ENCODE measurements at places on chromosomes 3 and 15.

DNA sequence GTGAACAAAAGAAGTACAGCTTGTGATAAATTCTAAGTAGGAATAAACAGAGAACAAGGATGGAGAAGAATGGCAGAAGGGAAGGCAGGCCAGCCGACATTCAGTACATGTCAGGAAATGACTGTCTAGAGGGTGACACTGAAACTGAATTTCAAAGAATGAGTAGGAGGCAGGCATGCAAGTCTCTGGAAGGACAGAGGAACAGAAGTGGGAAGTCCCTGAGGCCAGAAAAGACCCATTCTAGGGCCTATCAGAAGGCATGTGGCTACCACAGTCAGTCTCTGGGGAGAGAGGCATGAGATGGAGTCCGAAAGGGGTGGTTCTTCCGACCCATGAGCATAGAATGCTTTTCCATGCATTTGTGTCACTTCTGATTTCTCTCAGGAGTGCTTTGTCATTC is 243.5 kb upstream of the UBE2E2 start:
- no peak for DNase-seq

DNA sequence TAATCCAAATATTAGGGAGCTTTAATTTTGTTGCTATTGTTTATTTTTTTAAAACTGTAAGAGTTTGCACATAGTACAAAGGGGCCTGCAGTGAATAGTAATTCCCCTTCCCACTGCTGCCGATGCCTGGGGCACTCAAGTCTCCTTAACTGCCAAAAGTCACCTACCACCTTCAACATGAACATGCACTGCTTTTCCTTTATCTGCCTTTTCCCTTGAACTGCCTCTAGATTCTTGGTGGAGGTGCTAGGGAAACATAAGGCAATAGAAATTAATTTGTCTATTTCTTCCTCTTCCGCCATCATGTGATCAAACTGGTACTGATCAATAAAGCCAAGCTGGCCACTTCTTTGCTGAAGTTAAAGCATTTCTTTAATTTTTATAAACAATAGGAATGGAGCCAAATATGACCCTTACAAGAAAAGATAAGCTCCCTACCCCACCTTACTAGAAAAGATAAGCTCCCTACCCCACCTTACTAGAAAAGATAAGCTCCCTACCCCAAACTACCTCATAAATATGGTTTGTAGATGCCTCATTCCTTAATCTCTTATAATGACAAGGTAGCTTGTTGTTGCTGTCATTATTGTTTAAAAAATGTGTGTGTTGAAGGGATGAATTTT is 17.4 kb upstream of the ACAP2 start:
- no peak for DNase-seq

- DNase-seq: no peak
Observed at GRCh38 chr15:78045189-78045588, 32.3 kb downstream of the TBC1D2B start.

DNA sequence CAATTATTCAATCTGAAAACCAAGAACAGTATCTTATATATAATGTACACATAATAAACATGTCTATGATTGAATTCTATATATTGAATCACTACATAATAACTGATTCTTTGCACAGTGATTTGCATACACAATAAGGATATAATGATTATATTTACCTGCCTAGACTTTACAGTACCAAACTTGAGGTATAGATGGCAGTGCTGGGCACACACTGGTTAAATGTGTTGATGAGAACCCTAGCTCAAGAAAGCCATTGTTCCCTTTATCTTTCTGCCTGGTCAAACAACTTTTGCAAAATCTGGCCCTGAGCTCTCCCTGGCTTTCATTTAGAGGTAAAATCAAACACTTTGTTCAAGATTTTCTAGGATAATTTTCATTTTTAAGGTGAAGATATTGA is 697.7 kb downstream of the TUSC7 start:
- peak; percentile 50 for DNase-seq

GRCh38 chr3:175898194-175898593 is 1039.1 kb downstream of the NAALADL2 start:
- DNase-seq: no peak

GRCh38 chr15:95718441-95718840 is 612.1 kb upstream of the NR2F2 start:
- DNase-seq: no peak

GRCh38 chr15:58070801-58071418 is 5.4 kb upstream of the ALDH1A2 start:
- peak; percentile 77 for DNase-seq

DNA sequence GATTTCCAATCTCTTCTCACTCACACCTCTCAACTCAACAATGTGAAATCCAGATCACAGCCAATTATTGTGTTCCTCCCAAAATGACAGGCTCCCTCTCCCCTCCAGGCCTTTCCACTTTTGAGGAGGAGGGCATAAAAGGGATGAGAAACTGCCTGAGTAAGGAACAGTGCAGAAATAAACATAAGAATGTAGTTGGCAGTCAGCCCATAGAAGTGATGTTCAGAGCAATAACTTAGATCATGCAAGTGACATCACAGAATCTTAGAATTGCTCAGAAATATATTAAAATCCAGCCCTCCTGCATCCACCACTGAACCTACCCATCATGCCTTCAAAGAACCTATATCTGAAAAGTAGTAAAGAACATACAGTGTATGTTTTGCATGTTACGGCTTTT is 299.4 kb upstream of the GADL1 start:
- DNase-seq: no peak

DNA sequence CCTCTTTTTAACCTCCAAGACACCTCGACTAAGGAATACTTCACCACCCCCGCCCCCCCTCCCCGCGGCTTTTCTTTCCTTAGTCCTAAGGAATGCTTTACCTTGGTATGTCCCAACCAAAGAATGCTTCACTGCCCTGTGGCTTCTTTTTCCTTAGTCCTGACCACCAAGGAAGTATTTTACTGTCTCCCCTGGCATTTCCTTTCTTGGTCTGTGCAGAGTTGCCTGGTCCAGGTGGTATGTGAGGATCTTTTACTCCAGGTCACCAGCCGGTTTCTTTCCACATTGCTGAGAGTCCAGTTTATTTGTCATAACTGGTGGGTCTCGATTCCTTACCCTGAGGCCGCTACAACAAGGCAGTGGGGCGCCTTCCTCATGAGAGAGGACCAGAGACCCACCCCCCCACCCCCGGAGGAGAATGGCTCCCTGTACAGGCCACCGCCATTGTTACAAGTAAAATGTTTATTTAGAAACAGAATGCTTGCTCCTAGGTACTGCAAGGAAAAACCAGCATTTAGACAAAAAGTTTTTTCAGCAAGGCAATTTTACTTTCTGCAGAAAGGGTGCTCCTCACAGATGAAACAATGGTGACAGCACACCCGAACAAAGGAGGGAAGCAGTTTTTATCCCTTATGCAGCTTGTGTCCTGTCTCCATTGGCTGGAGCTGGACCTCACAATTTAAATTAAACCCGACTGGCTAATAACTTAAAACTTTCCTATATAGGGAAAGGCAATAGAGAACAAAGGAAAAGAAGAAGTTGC is 23.1 kb upstream of the MTHFS start:
- DNase-seq: no peak

- no peak for DNase-seq
Observed at GRCh38 chr3:124322309-124322880, 330.5 kb upstream of the ROPN1 start.

- DNase-seq: no peak
Observed at GRCh38 chr3:21794291-21794690, 43.3 kb upstream of the ZNF385D start.

GRCh38 chr3:8729479-8729878 is 4.1 kb upstream of the CAV3 start:
- DNase-seq: no peak

GRCh38 chr15:79900087-79900486 is 3.3 kb upstream of the MTHFS start:
- DNase-seq: no peak

GRCh38 chr15:68317281-68318007 is 39.9 kb downstream of the FEM1B start:
- no peak for DNase-seq

DNA sequence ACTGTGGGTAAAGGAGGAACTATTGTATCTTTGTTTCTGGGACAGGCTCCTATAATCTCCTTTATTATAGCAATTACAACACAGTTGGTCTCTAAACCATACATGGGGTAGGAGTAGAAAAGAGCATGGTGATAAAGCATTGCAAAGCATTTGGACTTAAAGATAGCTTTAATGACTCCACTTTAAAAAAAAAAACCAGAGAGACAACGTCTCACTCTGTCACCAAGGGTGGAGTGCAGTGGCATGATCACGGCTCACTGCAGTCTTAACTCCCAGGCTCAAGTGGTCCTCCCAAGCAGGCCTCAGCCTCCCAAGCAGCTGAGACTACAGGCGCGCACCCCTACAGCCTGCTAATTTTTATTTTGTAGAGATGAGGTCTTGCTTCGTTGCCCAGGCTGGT is 68.2 kb downstream of the DENND4A start:
- DNase-seq: no peak

DNA sequence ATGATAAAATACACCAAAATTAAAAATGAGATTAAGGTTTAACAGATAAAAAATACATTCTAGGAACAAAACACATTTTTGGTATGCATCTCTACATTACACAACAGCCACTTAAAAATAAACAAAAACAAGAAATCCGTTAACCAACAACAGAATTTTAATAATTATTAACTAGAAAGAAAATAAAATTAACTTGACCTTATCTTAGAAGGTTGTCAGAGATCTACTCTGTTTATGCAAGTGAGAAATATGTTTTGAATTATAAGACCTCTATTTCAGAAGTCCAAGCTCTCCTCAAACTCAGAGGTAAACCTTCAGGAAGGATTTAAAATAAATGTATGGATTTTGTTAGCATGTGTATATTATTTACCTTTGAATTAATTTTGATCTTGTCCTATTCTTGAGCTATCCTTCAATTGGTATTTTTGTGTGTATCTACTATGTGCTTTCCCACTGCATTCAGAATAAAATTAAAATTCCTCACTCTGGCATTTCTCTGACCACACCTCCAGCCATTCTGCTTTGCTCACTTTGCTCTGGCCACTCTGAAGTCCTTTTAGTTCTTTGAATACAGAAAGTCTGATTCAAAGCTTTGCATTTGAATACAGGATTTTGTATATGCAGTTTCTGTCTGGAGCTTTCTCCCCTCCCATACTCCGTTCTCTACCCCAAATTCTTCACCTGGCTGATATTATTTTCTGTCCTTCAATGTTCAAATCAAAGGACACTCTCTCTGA is 352.0 kb downstream of the ZBTB20 start:
- DNase-seq: no peak

- no peak for DNase-seq
Observed at GRCh38 chr3:66379565-66379964, 121.3 kb downstream of the LRIG1 start.

- DNase-seq: no peak
Observed at GRCh38 chr3:135739779-135740178, 225.7 kb upstream of the PPP2R3A start.

DNA sequence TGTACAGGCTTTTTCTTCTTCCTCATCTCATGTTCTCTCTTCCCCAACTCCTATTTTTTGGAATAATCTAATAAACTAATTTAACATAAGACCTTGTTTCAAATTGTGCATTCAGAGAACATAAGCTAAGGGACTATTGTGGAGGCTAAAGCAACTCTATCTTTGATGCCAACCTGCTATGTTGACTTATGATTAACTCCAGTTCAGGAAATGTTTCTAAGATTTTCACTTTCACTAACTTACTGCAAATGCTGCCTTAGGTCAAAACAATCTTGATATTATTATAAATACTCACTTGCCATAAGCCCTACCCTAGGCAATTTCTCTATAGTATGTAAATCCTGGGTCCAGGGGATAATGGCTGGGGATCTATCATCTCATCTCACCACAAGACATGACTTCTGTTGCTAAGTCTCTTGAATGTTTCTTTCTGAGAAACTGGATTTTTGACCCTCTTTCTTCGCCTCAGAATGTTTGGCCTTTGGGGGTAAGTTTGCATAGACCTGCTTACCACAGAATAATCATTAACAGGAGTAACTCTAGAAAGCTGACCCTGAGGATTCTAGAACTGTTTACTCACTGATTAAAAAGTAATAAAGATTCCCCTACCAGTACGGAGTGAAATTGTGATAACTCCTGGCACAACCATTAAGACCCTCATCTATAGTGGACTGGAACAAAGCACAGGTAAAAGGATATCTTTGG is 768.1 kb downstream of the GBE1 start:
- DNase-seq: no peak

- no peak for DNase-seq
Observed at GRCh38 chr3:188071636-188072035, 82.3 kb upstream of the LPP start.

- DNase-seq: no peak
Observed at GRCh38 chr3:169563775-169564059, 99.8 kb downstream of the MECOM start.

DNA sequence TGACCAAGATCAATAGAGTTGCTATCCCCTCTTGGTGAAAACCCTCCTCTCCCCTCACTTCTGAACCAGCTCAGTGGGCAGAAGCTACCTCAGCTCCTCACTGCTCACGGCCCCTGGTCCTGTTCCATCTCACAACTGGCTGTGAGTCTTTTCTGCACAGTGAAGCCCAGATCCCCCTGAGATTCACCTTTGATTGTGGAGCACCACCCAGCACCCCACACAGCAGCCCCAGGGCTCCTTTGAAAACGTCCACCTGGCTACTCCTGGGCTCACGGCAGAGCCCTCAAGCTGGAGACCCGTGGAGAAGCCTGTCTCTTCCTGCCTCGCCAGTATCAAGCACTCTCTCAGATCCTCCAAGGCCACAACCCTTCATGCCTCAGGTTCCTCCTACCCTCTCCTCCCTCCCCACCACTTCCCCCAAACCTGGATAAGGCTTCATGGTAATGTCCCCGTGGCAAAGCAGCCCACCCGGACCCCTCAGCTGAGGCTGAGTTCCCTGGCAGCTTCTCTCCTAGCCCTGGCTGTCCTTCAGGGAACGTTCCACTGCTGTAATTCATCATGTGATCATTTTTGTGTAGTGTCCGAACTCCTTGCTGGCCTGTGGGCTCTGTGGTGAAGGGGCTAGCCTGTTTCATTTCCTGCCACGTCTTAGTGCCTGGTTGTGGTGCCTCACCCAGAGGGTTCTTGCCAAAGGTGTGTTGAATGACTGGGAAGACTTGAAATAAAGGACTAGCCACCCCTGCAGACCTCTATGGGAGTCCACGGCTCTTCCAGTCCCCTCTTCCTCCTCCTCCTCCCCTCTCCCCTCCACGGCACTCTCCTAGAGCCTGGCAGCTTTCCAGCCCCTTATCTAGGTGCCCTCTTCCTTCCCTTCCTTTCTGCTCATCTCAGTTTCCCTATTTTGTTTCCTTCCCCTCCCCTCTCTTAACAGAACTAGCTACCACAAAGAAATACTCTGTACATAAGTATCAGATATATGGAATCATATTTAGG is 44.5 kb downstream of the KY start:
- no peak for DNase-seq

GRCh38 chr15:82979726-82980125 is 6.3 kb upstream of the RAMAC start:
- no peak for DNase-seq

GRCh38 chr15:82970696-82971095 is 15.3 kb upstream of the RAMAC start:
- no peak for DNase-seq

DNA sequence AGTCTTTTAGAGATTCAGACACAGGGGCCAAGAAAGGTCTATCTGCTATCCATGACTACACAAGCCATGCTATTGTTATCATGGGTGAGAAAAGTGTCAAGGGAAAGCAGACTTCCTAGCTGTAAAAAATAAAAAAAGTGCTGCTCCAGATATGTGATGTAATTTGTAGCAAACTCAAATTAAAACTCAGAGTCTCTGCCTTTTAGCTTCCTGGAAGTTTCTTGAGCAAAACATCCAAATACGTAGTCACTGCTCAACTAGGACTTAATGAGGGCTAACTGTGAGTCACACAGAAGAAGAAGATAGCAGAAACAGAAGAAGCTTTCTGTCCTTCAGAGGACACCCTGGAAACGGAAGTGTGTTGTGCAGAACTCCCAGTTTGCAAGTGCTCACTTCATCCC is 393.4 kb upstream of the NR2F2 start:
- no peak for DNase-seq
